Natural killer cell (primary cell): ENCODE measurements at places on chromosomes 2 and 18. TPM values are rescaled to one million over a fixed set of nuclear protein-coding genes. Genes with fewer than 3 reads are reported as not detected.

Gene CIB4
- not detected for total RNA-seq

DNA sequence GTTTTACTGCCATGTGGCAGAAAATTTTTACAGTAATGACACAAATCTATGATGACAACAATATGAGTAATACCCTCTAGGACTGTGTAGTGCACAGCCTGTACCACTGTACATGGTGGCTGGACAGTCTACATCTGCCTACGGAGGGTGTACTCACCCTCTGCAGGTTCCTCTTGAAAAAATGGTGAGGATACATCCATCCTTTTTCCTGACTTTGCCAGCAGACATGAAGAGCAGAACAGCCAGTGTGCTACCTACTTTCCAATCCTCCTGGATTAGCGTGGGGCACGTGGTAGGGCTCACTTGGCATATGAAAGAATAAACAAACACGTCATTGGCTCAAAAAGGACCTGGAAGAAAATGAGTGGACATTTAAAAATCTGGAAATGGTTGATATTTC is 62.6 kb downstream of the TRPM8 start:
- H3K4me1 ChIP-seq, result peaks cover 21% of the 10 kb centered on the region
- no peak for DNase-seq
- H3K27me3 ChIP-seq, result no peaks in the 10 kb centered on the region
- no peak overlapping the region for H3K27ac ChIP-seq

DNA sequence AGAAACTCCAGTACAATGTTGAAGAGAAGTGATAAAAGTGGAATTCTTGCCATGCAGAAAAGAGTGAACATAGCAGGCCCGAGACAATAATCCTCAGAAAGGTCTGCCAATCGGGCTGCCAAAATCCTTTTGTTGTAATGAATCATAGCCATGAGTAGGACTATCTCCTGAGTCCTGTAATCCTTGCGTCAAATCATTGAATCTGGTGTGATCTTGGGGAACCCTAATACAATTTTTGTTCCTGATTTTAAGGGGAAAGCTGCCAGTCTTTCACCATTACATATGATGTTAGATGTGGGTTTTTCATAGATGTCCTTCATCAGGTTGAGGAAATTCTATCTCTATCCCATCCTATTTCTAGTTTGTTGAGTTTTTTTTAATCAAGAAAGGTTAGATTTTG is 2.2 kb downstream of the TPGS2 start:
- no peaks in the 10 kb centered on the region for H3K36me3 ChIP-seq
- peaks cover 17% of the 10 kb centered on the region for H3K4me1 ChIP-seq
- H3K4me3 ChIP-seq, result no peak overlapping the region
- DNase-seq, result no peak
- H3K27me3 ChIP-seq, result no peaks in the 10 kb centered on the region

GRCh38 chr2:133362061-133362476 is 206.2 kb downstream of the NCKAP5 start:
- H3K27me3 ChIP-seq, result no peaks in the 10 kb centered on the region
- no peaks in the 10 kb centered on the region for H3K36me3 ChIP-seq
- H3K4me1 ChIP-seq, result no peaks in the 10 kb centered on the region
- H3K27ac ChIP-seq, result no peak overlapping the region

DNA sequence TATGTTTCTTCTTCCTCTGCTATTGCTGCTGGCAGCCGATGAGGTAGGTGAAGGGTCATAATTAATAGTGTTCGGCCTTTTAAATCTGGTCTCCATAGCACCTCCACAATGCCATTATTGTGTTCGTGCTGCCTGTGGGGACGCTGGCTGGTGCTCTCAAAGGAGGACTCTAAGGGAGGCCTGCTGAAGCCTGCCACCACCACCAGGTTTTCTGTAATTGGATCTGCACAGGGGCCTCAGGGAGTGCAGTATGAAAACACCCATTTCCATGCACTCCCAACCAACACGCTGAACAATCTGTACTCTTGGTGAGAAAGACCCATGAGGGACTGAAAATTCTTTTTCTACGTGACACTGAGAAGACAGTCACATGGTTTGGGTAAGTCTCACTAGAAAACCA is 17.6 kb upstream of the CLIP4 start:
- no peaks in the 10 kb centered on the region for H3K27me3 ChIP-seq
- no peaks in the 10 kb centered on the region for H3K36me3 ChIP-seq
- no peak for DNase-seq

GRCh38 chr2:3356799-3357198 is 20.8 kb downstream of the EIPR1 start:
- peaks cover 4% of the 10 kb centered on the region for H3K4me1 ChIP-seq
- peaks cover 14% of the 10 kb centered on the region for H3K36me3 ChIP-seq
- DNase-seq, result no peak
- H3K4me3 ChIP-seq, result no peak overlapping the region
- H3K27me3 ChIP-seq, result no peaks in the 10 kb centered on the region
